ENCODE measurements at places on chromosomes 6 and 20.

GRCh38 chr6:35786272-35786671 lies 5.5 kb downstream of the CLPSL1 start:
- DNase-seq: no peak

DNA sequence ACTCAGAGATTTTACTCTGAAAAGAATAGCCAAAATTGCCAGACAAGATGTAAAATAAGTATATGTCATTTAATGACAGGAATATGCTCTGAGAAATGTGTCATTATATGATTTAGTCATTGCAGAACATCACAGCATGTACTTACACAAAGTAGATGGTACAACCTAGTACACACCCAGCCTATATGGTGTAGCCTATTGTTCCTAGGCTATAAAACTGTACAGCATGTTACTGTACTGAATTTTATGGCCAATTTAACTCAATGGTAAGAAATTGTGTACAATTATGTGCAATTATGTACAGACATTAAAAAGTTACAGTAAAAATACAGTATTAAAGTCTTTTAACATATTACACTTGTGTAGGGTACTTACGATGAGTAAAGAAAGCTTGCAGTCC lies 311.9 kb upstream of the EPHA7 start:
- no peak for DNase-seq

GRCh38 chr6:132592855-132593254 lies 3.3 kb upstream of the TAAR5 start:
- DNase-seq: no peak

DNA sequence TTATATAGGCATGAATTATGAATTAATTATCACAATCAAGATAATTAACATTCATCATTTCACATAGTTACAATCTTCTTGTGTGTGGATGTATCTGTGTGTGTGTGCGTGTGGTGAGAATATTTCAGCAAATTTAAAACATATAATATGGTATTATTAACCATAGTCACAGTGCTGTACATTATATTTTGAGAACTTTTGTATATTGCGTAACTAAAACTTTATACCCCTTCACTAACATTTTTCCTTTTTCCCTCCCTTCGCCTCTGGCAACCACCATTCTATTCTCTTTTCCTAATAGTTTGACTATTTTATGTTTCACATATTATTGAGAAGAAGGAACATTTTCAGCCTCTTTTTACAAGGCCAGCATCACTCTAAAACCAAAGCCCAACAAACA lies 176.8 kb downstream of the HTR1B start:
- DNase-seq: no peak

DNA sequence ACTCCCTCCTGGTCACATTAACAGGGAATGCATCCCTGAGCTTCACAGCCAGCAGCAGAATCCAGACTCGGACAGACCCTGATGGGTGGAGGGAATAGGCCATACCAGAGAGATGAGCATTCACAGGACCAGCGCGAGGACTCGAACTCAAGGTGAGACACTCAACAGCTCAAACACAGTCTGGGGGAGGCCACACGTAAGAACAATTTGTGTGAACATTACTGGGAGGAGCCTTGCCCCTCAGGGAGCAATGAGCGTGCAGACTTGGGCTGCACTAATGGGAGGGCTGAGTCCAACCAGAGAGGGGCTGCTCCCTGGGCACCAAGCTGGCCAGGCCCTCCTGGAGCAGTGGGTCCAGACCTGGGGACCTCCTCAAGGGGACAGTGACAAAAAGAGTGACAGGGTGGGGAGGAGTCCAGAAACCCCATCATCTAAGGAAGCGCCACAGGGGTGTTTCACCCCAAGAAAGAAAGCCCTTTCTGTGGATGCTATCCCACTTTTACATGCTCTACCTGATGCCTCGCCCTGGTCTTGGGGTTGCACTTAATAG lies 118.4 kb downstream of the MRPL14 start:
- DNase-seq: no peak
